ENCODE measurements at places on chromosomes 2 and 18. TPM values are rescaled to one million over a fixed set of nuclear protein-coding genes. Genes with fewer than 3 reads are reported as not detected.

Gene BCL2L11
- 48.4 TPM for total RNA-seq

Gene DNAJC5G
- 0.33 TPM for total RNA-seq

Gene CLEC4F
- not detected for total RNA-seq

Gene GAREM2
- total RNA-seq: 2.6 TPM

Gene CCBE1
- 1.2 TPM for total RNA-seq

Gene CDH2
- total RNA-seq: 7.9 TPM

Gene IL37
- total RNA-seq: not detected

Gene CEBPZOS
- total RNA-seq: 28.8 TPM

Gene TWIST2
- total RNA-seq: 10.4 TPM

Gene NOSTRIN
- 12.6 TPM for total RNA-seq

Gene WNT10A
- not detected for total RNA-seq

Gene PLB1
- 1.3 TPM for total RNA-seq

Gene SPATA3
- not detected for total RNA-seq

Gene PTH2R
- not detected for total RNA-seq

Gene CHRNG
- total RNA-seq: not detected

Gene NDC80
- total RNA-seq: 0.81 TPM

Gene ONECUT2
- 0.38 TPM for total RNA-seq

Gene SLC35F6
- total RNA-seq: 80.9 TPM

GRCh38 chr2:179044500-179044899 lies 5.4 kb downstream of the CCDC141 start:
- H3K36me3 ChIP-seq: no peaks in the 10 kb centered on the region
- no peak for DNase-seq
- no peak overlapping the region for H3K27ac ChIP-seq

DNA sequence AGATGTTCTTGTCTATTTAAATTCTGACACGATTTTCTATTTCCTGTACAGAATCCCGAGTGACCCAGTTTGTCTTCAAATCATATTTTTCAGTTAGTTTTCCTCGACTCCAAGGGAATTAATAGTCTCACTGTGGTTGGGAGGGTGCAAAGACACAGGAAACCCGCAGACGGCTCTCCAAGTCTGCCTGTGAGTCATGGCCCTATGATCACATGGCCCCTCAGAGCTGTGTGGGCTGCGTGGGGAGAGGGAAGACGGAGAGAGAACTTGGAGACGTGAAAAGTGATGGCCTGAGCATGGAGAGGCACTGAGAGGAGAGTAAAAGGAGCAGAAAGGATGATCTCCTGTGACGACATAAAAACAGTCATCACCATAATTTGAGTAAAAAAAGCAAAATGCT lies 989.9 kb downstream of the DCDC2C start:
- H3K27me3 ChIP-seq: no peaks in the 10 kb centered on the region
- no peak overlapping the region for H3K4me3 ChIP-seq
- H3K4me1 ChIP-seq: no peaks in the 10 kb centered on the region

GRCh38 chr2:11814979-11815510 lies 68.6 kb downstream of the LPIN1 start:
- no peak overlapping the region for H3K27ac ChIP-seq
- H3K27me3 ChIP-seq: no peaks in the 10 kb centered on the region
- H3K4me3 ChIP-seq: no peak overlapping the region
- no peak for DNase-seq
- no peaks in the 10 kb centered on the region for H3K4me1 ChIP-seq
- peaks cover 17% of the 10 kb centered on the region for H3K36me3 ChIP-seq

DNA sequence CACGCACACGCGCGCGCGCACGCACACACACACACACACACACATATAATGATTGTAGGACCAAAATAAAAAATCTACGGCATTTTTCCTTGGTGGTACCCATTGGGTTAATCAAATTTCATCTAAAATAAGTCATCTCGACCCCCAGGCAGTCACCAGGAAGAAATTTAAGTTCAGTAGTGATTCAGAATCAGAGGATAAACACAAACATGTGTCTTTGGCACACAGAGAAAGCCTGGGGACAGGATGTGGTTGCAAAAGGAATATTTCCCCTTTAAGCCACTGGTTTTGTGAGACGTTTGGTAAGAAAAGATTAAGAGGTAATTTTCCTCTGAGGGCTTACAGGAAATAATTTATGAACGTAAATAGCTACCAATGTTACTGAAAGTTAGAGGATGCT lies 171.6 kb upstream of the PIEZO2 start:
- no peak for DNase-seq
- no peaks in the 10 kb centered on the region for H3K27me3 ChIP-seq
- H3K36me3 ChIP-seq: no peaks in the 10 kb centered on the region
- no peak overlapping the region for H3K4me3 ChIP-seq
- no peak overlapping the region for H3K27ac ChIP-seq
- no peaks in the 10 kb centered on the region for H3K4me1 ChIP-seq

DNA sequence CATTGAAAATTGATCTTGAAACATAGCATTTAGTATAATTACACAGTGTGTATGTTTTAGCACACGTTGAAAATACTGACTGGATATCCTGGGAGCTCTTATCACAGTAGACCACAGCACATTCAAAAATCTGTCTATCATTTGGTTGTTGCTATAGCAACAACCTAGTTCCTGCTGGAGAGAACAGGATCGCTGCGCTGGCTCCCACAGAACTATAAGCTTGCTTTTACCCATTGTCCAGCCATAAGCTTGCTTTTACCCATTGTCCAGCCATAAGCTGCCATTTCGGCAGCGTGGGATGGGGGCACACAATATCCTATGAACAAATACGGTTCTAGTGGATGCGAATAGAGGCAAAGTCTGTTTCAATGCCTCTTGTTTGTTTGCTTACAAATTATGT lies 70.4 kb upstream of the ST6GAL2 start:
- no peaks in the 10 kb centered on the region for H3K27me3 ChIP-seq
- no peaks in the 10 kb centered on the region for H3K4me1 ChIP-seq
- DNase-seq: no peak
- H3K4me3 ChIP-seq: no peak overlapping the region

DNA sequence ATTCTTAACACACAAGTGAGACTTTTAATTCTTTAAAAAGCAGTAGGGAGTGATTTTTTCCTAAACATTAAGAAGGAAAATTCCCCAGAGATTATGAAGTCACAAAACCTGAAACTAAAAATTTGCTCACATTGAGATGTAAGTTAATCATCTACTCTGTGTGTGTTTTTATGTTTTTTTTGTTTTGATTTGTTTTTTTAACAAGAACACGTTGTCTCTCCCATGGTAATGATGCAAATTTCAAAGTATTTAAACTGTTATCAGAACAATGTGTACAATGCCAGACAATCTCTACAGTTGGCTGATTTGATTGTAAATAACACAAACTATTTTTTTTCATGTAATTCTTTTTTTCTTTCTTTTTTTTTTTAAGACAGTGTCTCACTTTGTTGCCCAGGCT lies 71.5 kb downstream of the COLEC12 start:
- peaks cover 5% of the 10 kb centered on the region for H3K4me1 ChIP-seq
- DNase-seq: no peak
- no peaks in the 10 kb centered on the region for H3K36me3 ChIP-seq
- H3K27me3 ChIP-seq: no peaks in the 10 kb centered on the region

DNA sequence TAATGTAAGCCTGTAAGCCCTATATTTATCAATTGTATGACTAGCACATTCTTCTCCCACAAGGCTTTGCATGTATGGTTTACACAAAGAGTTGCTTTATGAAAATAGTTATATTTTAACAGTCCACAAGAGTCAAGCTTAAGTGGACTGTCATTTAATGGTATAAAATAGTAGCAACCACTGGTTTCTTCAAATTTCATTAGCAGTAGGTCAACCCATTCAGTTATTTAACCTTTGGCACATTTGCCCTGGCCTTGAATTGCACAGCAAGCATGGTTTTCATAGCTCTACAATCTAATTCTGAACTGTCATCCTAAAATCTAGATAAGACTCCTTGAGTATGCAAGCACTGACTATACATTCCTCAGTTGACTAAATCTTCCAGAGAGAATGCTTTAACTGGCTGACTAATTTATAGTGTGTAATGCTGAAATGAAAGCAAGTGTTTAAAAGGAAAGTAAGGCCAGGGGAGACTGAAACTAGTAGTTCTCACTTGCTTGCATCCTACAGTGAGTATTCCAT lies 1.8 kb downstream of the DPP4 start:
- no peak overlapping the region for H3K27ac ChIP-seq
- no peak overlapping the region for H3K4me3 ChIP-seq
- DNase-seq: no peak
- H3K27me3 ChIP-seq: no peaks in the 10 kb centered on the region

GRCh38 chr2:150571121-150571520 lies 83.7 kb upstream of the RND3 start:
- no peaks in the 10 kb centered on the region for H3K27me3 ChIP-seq
- H3K36me3 ChIP-seq: no peaks in the 10 kb centered on the region
- no peak overlapping the region for H3K27ac ChIP-seq

GRCh38 chr2:39686456-39686855 lies 20.7 kb downstream of the TMEM178A start:
- no peak for DNase-seq
- peaks cover 4% of the 10 kb centered on the region for H3K4me1 ChIP-seq

GRCh38 chr2:55107436-55107835 lies 57.2 kb upstream of the RTN4 start:
- H3K4me3 ChIP-seq: no peak overlapping the region
- no peaks in the 10 kb centered on the region for H3K36me3 ChIP-seq
- no peak overlapping the region for H3K27ac ChIP-seq
- no peak for DNase-seq
- H3K27me3 ChIP-seq: no peaks in the 10 kb centered on the region
- H3K4me1 ChIP-seq: peaks cover 20% of the 10 kb centered on the region

DNA sequence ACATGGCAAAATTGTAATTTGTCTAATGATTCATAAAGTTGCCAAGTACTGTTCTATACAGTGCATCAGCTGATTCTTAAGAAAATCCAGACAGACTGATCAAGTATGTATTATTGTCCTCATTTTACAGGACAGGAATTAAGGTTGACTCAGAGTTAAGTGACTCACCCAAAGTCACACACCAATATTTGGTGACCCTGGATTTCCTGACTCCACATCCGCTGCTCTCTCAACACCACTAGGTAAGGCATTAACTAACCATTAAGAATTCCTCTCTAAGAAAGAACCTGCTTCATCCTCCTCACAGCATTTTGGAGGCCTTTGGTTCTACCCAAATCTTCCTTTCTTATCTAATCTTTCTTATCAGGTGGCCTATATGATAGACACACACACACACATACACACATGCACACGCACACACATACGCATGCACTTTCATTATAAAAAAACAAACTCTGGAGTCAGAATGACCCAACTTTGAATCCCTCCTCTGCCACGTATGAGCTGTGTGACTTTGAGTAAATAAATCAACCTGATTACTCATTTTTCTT lies 150.8 kb downstream of the ANKRD44 start:
- DNase-seq: no peak
- H3K27ac ChIP-seq: no peak overlapping the region
- no peaks in the 10 kb centered on the region for H3K36me3 ChIP-seq
- no peak overlapping the region for H3K4me3 ChIP-seq
- H3K4me1 ChIP-seq: peaks cover 14% of the 10 kb centered on the region

DNA sequence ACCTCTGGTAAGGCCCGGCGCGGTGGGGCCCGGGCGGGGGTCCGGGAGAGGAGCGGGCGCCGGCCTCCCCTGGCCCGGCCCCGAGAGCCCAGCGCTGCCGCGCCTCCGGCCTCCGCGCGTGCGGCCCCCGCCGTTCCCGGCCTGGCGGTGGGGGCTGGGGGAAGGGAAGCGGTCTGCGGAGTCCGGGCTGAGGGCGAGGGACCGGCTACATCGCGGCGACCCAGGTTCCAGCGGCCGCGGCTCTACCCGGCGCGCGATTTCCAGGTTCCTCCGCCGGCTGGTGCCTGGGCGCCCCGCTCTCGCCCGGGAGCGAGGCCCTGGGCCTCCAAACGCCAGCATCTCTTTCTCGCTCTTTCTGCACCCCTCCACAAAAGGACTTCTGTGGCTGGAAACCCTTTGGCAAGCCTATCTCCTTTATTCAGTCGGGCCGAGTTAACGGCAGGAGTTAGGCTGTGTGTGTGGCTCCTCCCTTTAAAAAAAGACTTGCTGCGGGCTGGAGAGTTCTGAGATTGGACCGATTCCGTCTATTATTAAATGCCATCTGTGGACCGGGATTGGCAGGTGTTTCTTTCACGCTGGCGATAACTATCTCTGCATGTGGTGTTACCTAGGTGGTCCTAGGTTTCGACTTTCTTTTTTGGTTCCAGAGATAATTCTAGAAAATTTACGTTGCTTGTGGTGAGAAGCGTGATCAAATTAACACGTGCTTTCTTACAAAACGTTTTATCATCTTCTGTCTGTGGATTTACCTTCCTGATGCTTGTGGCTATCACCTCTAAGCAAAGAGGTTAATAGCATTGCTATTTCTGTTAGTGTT lies 592 bp downstream of the ME2 start:
- peak overlapping the region; percentile 97 for H3K27ac ChIP-seq
- no peaks in the 10 kb centered on the region for H3K36me3 ChIP-seq
- H3K4me3 ChIP-seq: peak overlapping the region; percentile 88

GRCh38 chr2:70806013-70806412 lies 14.4 kb downstream of the CLEC4F start:
- no peak overlapping the region for H3K4me3 ChIP-seq
- H3K36me3 ChIP-seq: no peaks in the 10 kb centered on the region
- H3K27me3 ChIP-seq: no peaks in the 10 kb centered on the region
- H3K4me1 ChIP-seq: no peaks in the 10 kb centered on the region
- H3K27ac ChIP-seq: no peak overlapping the region

- no peaks in the 10 kb centered on the region for H3K36me3 ChIP-seq
- no peak overlapping the region for H3K27ac ChIP-seq
- no peak overlapping the region for H3K4me3 ChIP-seq
- no peak for DNase-seq
Observed at GRCh38 chr2:242054881-242055801, 185.6 kb downstream of the RTP5 start.

- no peaks in the 10 kb centered on the region for H3K27me3 ChIP-seq
- no peaks in the 10 kb centered on the region for H3K4me1 ChIP-seq
- H3K27ac ChIP-seq: no peak overlapping the region
- H3K4me3 ChIP-seq: no peak overlapping the region
Observed at GRCh38 chr2:8416001-8416571, 265.8 kb upstream of the ID2 start.

DNA sequence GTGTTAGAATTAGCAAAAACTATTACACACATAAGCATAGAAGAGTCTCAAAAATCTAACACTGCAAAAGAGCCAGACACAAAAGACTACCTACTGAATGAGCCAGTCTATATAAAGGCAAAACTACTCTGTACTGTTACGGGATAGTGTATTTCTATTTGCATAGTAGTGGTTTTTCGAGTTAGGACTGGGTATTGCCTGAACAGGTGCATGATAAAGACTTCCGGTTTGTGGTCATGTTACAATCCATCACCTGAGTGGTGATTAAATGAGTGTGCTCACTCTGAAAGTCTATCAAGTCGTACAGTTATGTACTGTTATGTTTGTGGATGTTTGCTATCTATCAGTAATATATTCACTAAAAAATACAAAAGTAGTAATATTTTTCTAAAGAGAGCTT lies 523.3 kb upstream of the SYT4 start:
- no peak overlapping the region for H3K27ac ChIP-seq
- no peaks in the 10 kb centered on the region for H3K27me3 ChIP-seq
- no peak for DNase-seq
- no peak overlapping the region for H3K4me3 ChIP-seq
- H3K36me3 ChIP-seq: no peaks in the 10 kb centered on the region
- no peaks in the 10 kb centered on the region for H3K4me1 ChIP-seq

GRCh38 chr2:176554101-176555048 lies 285.1 kb downstream of the MTX2 start:
- no peaks in the 10 kb centered on the region for H3K27me3 ChIP-seq
- peak overlapping the region; percentile 57 for H3K27ac ChIP-seq
- peak; percentile 8 for DNase-seq
- no peaks in the 10 kb centered on the region for H3K36me3 ChIP-seq
- no peaks in the 10 kb centered on the region for H3K4me1 ChIP-seq
- H3K4me3 ChIP-seq: peak overlapping the region; percentile 23

GRCh38 chr2:1585635-1586034 lies 158.7 kb downstream of the PXDN start:
- H3K27me3 ChIP-seq: no peaks in the 10 kb centered on the region
- H3K4me1 ChIP-seq: no peaks in the 10 kb centered on the region
- no peak for DNase-seq
- no peak overlapping the region for H3K4me3 ChIP-seq
- no peak overlapping the region for H3K27ac ChIP-seq
